ENCODE measurements at places on chromosomes 4 and X.

DNA sequence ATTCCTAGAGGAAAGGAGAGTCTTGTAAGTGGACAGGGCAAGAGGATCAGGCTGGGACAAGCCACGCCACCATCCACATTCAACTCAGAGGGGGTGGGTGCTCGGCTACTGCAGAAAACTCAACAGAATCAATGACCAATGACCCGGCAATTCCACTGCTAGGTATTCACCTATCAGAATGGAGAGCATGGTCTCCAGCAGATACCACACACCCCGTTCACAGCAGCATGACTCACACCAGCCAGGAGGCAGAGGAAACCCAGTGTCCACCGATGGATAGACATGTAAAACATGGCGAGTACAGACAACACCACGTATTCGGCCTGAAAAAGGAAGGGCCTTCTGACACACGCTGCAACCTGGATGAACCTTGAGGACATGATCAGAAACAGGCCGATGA, 175.9 kb downstream of the AFAP1 start:
- DNase-seq, result no peak

DNA sequence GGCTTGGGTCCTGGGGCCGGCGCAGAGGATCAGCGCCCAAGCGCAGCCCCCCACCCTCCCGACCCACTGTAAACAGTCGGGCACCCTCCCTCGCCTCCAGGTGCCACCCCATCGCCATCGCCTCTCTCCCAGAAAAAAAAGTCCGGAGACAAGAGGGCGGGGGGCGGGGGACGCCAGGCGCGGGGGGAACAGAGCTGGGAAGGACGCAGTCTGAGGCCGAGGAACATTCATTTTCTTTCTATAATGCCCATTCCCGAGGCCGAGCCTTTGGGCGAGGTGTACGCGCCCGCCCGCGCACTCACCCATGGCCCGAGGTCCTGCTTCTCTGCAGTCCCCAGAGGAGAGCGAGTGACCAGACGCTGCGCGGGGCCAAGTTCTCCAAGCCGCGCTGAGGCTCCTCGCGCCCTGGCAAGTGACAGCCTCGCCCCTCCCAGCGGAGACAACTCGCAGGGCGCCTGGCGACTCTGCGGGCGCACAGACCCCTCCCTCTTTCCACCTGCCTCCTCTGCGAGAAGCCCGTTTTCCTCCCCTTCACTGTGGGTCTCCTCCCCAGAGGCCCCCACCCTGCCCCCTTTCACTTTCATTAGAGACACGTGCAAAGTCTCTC, 63.5 kb upstream of the WDR17 start:
- no peak for DNase-seq

DNA sequence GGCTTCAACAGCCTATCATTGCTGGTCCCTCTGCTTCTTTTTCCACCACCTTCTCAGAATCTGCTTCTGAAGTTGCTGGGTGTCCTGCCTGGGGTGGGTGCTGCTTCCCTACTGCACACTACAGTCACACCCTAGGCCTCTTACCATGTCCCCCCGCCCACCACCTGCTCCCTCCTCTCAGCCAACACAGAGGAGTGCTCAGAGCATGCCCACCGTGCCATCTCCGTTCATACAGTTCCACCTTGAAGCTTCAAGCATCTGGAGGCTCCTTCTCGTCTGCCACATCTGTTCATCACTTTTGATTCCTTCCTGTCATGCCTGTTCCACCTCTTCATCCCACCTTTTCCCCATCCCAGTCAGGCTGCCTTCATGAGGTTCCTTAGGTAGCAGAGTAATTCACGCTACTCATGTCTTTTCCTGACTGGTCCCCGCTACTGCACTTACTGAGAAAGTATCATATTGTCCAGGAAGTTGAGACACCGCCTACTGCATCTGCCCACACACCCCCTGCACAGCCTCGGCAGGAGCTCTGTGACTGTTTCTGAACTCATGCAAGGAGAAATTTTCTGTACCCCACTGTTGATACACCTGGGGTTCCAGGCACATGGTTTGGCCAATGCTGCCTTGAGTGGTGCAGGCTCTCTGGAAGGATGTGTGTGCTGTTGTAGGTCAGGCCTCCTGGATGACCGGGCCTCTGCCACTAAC, 39.5 kb downstream of the HADH start:
- no peak for DNase-seq

DNA sequence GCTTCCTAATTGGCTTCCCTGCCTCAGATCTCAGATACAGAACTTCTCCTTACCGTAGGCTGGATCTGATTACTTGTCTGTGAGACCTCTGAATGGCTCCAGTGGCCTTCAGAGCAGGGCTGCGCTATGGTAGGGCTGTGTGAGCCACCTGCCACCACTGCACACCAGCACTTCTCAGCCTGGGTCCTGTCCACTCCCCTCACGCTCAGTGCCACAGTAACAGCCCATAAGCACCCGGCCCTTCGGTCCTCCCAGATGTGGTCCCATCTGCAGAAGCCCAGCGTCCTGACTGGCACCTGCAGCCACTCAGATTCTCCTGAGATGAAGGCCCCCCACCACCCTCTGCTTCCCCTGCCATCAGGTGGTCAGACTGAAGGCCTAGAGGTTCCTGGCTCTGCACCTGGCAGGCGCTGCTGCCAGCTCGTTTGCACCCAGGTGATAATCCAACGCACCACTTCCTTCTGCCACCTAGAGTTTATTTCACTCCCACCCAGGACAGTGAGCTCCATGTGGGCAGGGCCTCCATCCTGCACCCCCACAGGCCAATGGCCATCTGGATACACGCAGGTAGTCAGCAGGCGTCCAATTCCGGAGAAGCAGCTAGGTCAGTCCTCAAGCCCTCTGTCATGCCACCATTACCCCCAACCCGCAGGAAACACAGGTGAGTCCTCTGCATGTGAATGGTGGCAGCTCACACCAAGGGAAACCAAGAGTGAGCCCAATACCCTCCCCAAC, 5.4 kb downstream of the WDR1 start:
- DNase-seq, result no peak

DNA sequence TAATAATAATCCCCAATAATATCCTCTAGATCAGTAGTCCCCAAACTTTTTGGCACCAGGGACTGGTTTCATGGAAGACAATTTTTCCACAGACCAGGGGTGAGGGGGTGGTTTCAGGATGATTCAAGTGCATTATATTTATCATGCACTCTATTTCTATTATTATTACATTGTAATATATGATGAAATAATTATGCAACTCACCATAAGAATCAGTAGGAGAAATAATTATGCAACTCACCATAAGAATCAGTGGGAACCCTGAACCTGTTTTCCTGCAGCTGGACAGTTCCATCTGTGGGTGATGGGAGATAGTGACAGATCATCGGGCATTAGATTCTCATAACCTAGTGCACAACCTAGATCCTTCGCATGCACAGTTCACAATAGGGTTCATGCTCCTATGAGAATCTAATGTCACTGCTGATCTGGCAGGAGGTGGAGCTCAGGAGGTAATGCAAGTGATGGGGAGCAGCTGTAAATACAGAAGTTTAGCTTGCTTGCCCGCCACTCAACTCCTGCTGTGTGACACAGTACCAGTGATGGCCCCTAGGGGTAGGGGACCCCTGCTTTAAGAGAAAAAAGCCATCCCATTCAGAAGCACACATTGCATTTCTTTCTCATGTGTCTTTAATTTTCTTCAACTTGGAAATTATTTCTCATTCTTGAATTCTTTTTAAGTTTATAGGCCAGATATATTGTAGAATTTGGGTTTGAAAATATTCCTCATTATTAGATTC, 16.0 kb upstream of the SH3RF1 start:
- DNase-seq, result no peak

DNA sequence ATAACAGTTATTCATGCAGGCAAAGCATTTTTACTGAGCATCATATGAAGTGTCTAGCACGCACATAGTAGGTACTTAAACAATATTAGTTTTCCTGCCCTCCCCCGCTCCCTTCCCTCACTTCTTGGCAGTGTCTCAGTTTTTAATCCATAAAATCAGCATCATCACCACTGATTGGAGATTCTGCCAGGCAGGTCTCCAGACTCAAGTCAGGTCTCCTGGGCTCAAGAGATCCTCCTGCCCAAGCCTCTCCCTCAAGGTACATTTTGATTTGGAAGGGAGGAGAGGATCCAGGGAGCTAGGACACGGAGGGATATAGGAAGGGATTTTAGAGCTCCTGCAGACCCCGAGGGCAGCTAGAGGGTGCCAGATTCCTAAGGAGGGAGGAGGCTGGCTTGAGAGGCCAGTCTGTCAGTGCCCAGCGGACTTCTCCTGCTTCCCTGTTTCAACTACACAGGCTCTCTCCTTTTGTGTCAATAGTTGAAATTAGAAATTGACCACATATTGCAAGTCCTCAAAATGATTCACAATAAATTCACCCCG, 4.4 kb upstream of the FAT1 start:
- no peak for DNase-seq

- DNase-seq, result no peak
Observed at GRCh38 chrX:136954930-136955329, 74.4 kb upstream of the RBMX start.

DNA sequence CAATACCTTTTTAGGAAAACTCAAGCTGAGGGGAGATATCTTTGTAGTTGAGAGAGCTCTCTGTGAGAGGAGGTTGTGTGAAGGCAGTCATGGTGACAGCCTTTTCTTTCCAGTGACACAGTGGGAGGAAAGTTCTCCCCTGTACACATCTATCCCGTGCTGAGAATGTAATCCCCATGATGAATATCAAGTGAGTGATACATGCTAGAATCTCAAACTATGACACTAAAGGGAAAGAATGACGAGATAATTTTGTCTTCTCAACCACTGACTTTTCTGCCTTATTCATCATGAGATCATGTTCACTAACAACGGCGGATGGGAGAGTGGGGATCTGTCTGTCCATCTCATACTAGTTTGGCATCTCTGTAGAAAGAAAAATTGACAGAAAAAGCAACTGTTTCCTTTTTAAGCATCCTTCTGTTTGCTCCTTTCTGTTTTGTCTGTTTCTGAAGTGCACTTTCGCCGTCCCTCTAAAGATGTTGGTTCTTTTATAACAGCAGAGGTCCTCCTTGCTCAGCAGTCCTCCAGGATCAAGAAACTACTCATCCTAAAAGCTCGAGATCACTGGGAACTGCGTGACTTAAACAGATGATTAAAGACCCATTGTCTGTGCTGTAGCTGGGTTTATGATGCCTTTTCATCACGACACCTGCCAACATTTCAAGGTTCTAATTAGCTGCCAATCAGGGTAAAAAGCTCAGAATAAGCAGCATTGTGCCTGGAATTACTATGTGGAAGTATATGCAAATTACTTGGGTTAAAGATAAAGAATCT, 137.6 kb downstream of the DCK start:
- no peak for DNase-seq

DNA sequence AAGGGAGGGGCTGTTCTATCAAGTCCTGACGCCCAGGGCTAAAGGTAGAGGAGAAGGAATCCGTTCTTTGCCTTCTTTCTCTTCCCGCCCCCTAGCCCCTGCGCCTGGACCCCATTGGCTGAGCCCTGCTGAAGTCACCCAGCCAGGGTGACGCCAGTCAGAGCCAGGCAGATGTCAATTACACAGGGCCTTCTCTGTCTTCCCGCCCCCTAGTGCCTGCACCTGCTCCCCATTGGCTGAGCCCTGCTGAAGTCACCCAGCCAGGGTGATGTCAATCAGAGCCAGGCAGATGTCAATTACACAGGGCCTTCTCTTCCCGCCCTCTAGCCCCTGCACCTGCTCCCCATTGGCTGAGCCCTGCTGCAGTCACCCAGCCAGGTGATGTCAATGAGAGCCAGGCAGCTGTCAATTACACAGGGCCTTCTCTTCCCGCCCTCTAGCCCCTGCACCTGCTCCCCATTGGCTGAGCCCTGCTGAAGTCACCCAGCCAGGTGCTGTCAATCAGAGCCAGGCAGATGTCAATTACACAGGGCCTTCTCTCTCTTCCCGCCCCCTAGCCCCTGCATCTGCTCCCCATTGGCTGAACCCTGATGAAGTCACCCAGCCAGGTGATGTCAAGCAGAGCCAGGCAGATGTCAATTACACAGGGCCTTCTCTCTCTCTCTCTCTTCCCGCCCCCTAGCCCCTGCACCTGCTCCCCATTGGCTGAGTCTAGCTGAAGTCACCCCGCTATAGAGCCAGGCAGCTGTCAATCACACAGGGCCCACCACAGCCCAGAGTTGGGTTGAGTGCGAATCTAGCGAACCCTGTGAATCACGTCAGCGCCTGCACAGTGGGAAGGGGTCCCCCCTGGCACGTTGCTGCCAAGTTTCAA, 46.4 kb downstream of the ASMT start:
- peak; percentile 48 for DNase-seq

GRCh38 chr4:6278801-6279197, 9.1 kb downstream of the WFS1 start:
- DNase-seq, result no peak

GRCh38 chr4:7108660-7109059, 40.8 kb upstream of the GRPEL1 start:
- no peak for DNase-seq

DNA sequence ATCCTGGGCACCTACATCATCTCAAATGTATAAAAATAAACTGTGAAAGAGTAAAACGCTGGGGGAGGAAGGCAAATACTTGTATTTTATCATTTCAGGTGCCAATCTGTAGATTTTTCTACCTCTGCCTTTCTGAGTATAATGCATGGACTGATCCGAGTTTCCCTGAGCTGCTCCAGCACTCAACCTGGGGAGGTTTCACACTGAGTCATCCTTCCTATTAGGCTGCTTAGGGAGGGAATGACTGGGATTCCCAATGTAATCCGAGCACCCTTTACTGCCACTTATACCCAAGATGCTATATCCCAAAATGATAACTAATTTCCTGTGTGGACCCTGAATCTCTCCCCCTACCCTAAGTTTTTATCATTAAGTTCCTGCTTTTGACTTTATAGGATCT, 126.6 kb downstream of the HNRNPD start:
- DNase-seq, result no peak

DNA sequence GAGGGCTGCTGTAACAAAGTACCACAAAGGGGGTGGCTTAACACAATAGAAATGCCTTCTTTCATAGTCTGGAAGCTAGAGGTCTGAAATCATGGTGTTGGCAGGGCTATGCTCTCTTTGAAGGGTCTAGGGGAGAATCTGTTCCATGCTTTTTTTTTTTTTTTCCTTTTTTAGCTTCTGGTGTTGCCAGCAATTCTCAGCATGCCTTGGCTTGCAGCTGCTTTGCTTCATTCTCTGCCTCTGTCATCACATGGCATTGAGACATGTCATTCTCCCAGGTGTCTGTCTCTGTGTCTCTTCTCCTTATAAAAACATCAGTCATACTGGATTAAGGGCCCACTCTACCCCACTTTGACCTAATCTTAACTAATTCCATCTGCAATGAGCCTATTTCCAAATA, 78.6 kb upstream of the BOD1L1 start:
- DNase-seq, result no peak

- DNase-seq, result no peak
Observed at GRCh38 chr4:123096038-123096437, 173.6 kb upstream of the NUDT6 start.

- no peak for DNase-seq
Observed at GRCh38 chrX:132491191-132491590, 2.4 kb upstream of the MBNL3 start.

- DNase-seq, result no peak
Observed at GRCh38 chr4:42445038-42445437, 47.8 kb downstream of the SHISA3 start.

All from NCI-H2171 (cell line).